ENCODE measurements at places on chromosomes 5 and 9.

DNA sequence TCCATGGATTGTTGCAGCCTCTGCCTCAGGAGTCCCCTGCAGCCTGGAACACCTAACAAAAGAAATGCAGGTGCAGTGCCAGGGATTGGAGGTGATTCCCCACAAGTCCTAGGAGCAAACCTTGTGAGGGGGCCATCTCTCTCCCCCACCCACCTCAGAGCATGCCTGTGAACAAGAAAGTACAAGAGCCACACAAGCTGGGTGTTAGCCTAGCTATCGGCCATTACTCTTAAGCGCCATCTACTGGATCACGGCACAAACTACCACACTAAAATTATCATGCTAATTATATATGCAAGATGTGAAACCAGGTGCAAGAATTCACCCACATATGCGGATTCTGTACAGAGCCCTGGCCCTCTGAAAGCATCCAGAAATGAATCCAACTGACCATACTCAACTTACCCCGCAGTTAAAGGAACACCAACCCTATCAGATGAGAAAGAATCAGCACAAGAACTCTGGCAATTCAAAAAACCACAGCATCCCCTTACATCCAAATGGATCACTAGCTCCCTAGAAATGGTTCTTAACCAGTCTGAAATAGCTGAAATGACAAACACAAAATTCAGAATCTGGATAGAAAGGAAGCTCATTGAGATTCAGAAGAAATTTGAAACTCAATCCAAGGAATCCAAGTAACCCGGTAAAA is 16.5 kb upstream of the PRSS3 start:
- no peaks in the 10 kb centered on the region for H3K27me3 ChIP-seq
- DNase-seq: no peak
- H3K36me3 ChIP-seq: no peaks in the 10 kb centered on the region
- H3K4me3 ChIP-seq: no peak overlapping the region
- no peak overlapping the region for H3K27ac ChIP-seq

DNA sequence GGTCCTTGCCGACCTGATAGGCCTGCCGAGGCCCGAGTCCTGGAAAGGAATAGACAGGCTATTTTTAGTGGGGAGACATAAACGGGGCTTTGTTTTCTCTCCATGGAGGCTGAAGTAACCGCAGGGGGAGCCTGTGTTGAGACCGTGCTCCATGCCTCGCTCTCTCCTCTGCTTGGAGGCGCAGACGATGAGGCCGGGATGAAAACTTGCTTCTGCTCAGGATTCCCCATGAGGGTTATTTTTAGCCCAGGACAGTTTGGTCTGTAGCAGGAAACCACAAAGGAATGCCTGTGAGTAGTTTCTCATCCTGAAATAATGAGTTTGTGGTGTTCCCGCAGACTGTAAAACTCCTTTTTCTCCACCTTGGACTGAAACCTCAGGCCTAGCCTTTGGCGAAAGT is 81.9 kb upstream of the RARS1 start:
- no peak for DNase-seq
- no peaks in the 10 kb centered on the region for H3K36me3 ChIP-seq
- no peaks in the 10 kb centered on the region for H3K27me3 ChIP-seq
- H3K4me1 ChIP-seq: peaks cover 5% of the 10 kb centered on the region

DNA sequence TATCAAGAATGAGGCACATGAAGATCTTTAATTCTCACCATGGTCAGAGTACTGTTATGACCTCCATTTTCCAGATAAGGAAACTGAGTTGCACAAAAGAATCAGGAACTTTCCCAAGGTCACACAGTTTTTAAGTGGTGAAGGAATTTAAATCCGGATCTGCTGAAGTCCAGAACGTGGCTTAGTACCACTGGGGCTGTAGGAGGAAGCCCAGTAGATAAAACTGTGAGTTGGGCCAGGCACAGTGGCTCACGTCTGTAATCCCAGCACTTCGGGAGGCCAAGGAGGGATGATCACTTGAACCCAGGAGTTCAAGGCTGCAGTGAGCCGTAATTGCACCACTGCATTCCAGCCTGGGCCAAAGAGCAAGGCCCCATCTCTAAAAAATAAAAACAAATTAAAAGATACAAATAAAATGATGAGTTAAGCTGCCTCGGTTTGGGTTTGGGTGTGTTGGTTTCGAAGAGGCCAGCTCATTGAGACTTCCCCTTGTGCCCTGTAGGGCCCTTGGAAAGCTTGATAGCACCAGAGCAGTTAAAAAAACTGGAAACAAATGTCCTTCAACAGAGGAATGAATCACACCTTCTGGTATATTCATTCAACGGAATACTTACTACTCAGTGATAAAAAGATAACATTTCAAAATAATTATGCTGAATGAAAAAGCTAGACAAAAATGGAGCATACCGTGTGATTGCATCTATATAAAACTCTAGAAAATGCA is 20.1 kb downstream of the ATOX1 start:
- H3K27me3 ChIP-seq: no peaks in the 10 kb centered on the region
- DNase-seq: no peak
- H3K4me1 ChIP-seq: peaks cover 2% of the 10 kb centered on the region
- no peaks in the 10 kb centered on the region for H3K36me3 ChIP-seq

- no peaks in the 10 kb centered on the region for H3K27me3 ChIP-seq
- DNase-seq: no peak
- H3K27ac ChIP-seq: no peak overlapping the region
- peaks cover 5% of the 10 kb centered on the region for H3K4me1 ChIP-seq
- H3K36me3 ChIP-seq: no peaks in the 10 kb centered on the region
Observed at GRCh38 chr5:151083081-151083676, 2.3 kb upstream of the TNIP1 start.

- no peak for DNase-seq
- no peaks in the 10 kb centered on the region for H3K4me1 ChIP-seq
- no peak overlapping the region for H3K27ac ChIP-seq
- H3K4me3 ChIP-seq: no peak overlapping the region
- H3K36me3 ChIP-seq: no peaks in the 10 kb centered on the region
- no peaks in the 10 kb centered on the region for H3K27me3 ChIP-seq
Observed at GRCh38 chr9:8287970-8288369, 488.4 kb upstream of the DMAC1 start.

- no peak overlapping the region for H3K4me3 ChIP-seq
- no peaks in the 10 kb centered on the region for H3K4me1 ChIP-seq
- no peaks in the 10 kb centered on the region for H3K27me3 ChIP-seq
Observed at GRCh38 chr5:51573835-51574234, 190.6 kb downstream of the ISL1 start.

GRCh38 chr9:113992994-113993393 is 85.1 kb downstream of the AMBP start:
- peaks cover 35% of the 10 kb centered on the region for H3K4me1 ChIP-seq
- peak; percentile 26 for DNase-seq
- H3K27me3 ChIP-seq: no peaks in the 10 kb centered on the region
- H3K36me3 ChIP-seq: peaks cover 16% of the 10 kb centered on the region

DNA sequence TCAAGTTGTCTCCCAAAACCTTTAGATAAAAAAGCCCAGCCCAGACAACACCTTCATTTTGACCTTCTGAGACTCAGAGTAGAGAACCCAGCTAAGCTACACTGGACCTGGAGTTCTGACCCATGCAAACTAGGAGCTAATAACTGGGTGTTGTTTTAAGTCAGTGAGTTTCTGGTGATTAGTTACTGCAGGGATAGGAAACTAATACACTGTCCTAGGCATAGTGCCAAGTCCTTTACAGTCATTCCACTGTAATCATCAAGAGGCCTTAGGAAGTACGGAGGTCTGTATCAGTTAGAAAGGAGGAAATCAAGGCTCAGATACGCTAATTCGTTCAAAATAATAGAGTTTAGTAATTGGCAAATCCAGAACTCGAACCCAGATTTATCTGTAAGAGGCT is 197.9 kb downstream of the KCTD16 start:
- DNase-seq: peak; percentile 26
- no peak overlapping the region for H3K4me3 ChIP-seq
- H3K27me3 ChIP-seq: no peaks in the 10 kb centered on the region
- H3K4me1 ChIP-seq: no peaks in the 10 kb centered on the region

DNA sequence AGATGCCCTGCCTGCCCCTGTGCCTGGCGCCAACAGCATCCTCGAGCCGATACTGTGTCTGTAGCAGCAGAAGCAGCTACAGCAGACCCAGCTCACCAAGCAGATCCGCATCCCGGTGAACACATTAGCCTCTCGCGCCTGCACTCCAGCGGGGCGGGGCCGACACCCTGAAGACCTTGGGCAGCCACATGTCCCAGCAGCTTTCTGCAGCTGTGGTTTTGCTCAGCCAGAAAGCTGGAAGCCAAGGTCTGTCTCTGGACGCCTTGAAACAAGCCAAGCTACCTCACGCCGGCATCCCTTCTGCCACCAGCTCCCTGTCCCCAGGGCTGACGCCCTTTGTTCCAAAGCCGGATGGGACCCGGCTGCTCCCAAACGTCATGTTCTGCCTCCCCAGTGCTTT is 59.6 kb downstream of the ACTBL2 start:
- H3K36me3 ChIP-seq: no peaks in the 10 kb centered on the region
- no peak overlapping the region for H3K27ac ChIP-seq
- no peaks in the 10 kb centered on the region for H3K4me1 ChIP-seq
- no peaks in the 10 kb centered on the region for H3K27me3 ChIP-seq

GRCh38 chr5:149423049-149423793 is 44.1 kb upstream of the IL17B start:
- no peak for DNase-seq
- peaks cover 4% of the 10 kb centered on the region for H3K4me1 ChIP-seq
- H3K27ac ChIP-seq: peak overlapping the region; percentile 70
- H3K4me3 ChIP-seq: no peak overlapping the region

DNA sequence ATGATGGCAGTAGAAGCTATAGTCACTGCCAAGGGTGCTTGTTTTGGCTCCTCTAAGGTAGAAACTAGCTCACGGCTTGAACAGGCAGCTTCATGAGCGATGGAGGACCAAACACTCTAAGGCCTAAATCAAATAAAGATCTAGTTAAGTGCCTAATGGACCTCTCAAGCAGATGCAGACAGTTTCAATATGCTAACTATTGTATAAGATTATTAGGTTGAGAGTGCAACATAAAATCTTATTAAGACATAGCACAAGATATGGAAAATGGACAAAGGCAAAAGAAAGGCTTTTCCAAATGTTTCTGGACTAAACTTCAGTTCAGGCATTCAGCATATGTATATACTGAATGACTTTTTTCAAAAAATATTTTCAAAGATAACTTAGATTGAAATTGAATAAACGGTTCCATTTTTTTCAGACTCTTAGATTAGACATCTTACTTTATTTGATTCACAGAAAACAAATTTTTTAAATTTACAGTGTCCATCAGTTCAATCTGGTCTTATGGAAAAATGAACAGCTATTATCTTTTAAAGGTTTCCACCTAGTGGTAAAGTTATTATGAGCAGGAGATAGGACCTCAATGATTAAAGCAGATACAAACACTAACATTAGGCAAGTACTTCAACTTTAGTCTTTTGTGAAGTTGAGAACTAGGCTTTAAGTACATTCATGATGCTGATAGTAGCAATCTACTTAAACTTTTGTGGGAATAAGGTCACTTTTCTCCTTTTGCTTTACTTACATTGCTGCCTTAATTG is 1167.7 kb downstream of the MAT2B start:
- H3K36me3 ChIP-seq: no peaks in the 10 kb centered on the region
- H3K27me3 ChIP-seq: no peaks in the 10 kb centered on the region
- no peak for DNase-seq
- H3K27ac ChIP-seq: no peak overlapping the region
- H3K4me1 ChIP-seq: no peaks in the 10 kb centered on the region
- H3K4me3 ChIP-seq: no peak overlapping the region

DNA sequence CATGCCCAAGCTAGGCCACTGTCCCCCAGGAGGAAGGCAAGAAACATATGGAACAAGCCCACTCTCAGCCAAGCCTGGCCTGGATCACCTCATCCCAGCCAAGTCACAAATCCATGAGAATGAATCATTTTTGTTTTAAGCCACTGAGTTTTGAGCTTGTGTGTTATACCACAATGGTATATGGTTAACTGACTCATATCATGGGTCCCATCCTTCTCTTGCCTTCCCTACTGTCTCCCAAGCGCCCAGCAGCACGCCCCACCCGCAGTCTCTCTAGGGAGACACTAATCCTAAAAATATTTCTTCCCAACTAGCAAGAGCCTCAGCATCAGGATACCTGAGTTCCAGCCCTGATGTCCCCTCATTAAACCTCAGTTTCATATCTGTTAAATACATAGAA is 248.1 kb downstream of the CDK5RAP2 start:
- H3K27ac ChIP-seq: no peak overlapping the region
- H3K4me1 ChIP-seq: no peaks in the 10 kb centered on the region
- no peak for DNase-seq
- no peaks in the 10 kb centered on the region for H3K27me3 ChIP-seq
- no peak overlapping the region for H3K4me3 ChIP-seq

DNA sequence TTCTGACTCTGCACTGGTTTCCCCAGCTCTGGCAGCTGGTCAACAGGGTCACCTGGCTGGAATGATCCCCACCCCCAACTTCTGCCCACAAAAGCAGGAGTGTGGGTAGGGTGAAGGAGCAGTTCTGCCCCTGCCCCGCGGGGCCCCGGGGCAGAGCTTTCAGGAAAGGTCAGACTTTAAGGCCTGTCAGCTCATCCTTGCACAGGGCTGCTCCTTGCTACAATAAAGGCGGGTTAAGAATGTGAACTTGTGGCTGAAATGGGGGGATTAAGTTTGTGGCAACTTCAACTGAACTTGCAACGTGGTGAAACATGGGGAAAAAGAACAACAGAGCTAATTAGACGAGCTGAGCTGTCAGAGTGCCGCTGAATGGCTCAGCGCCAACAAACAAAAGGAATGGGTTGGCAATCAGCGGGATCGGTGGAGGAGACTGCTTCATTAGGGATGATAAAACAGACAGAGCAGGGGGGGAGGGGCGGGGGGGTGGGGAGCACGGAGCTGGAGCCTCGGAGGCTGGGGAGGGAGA is 50.8 kb downstream of the CRB2 start:
- DNase-seq: peak; percentile 35
- H3K4me1 ChIP-seq: no peaks in the 10 kb centered on the region
- H3K4me3 ChIP-seq: no peak overlapping the region
- H3K36me3 ChIP-seq: peaks cover 3% of the 10 kb centered on the region

DNA sequence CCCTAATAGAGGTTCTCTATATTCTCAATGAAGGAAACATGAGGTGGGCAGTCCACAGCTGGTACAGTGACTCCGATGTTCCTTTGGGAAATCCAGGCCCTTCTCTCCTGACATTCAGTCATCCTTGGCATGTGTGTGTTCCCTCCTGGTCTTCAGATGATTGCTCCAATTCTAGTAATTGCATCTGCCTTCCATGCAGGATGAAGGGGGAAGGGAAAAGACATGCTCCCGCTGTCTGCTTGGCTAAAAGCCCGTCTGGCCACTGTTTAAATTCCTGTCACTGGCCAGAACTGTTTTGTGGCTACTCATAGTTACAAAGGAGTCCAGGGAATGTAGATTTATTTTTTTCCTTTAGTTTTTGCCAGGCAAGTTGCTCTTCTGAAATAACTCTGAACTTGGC is 65.0 kb downstream of the MAST4 start:
- no peaks in the 10 kb centered on the region for H3K27me3 ChIP-seq
- H3K27ac ChIP-seq: no peak overlapping the region
- no peaks in the 10 kb centered on the region for H3K4me1 ChIP-seq
- no peak for DNase-seq
- H3K36me3 ChIP-seq: no peaks in the 10 kb centered on the region

GRCh38 chr5:135313405-135313804 is 85.6 kb downstream of the MACROH2A1 start:
- no peak overlapping the region for H3K4me3 ChIP-seq
- H3K4me1 ChIP-seq: no peaks in the 10 kb centered on the region
- H3K36me3 ChIP-seq: no peaks in the 10 kb centered on the region
- no peaks in the 10 kb centered on the region for H3K27me3 ChIP-seq
- no peak overlapping the region for H3K27ac ChIP-seq

Measured in kidney (tissue), 22 donors.